ENCODE measurements at places on chromosomes 3 and 15.

DNA sequence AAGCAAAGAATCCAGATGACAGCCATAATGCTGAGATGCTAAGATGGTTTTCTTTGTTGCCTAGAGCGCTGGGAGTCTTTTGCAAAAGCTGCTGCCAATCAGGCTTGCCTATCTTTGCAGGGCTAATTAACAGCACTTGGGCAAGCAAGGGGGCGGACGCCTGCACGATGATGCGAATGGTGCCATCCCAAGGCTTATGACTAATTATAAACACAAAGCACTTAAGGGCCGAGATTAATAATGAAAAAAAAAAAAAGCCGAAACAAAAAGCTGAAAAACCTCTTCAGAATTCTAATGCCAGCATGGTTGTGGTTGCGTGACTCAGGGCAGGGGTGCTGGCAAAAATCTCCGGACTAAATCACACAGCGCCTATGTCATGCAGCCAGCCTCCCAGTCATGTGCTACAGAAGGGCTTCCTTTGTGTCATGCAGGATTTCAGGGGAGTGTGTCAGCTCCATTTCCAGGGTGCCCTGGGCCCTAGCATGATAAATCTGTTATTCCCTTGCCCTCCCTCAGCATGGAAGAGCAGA is 185.0 kb upstream of the ANKRD28 start:
- peak; percentile 43 for DNase-seq

GRCh38 chr3:55329849-55330248 is 157.3 kb downstream of the WNT5A start:
- DNase-seq, result no peak

GRCh38 chr15:100695048-100695447 is 92.7 kb downstream of the ASB7 start:
- DNase-seq, result no peak

DNA sequence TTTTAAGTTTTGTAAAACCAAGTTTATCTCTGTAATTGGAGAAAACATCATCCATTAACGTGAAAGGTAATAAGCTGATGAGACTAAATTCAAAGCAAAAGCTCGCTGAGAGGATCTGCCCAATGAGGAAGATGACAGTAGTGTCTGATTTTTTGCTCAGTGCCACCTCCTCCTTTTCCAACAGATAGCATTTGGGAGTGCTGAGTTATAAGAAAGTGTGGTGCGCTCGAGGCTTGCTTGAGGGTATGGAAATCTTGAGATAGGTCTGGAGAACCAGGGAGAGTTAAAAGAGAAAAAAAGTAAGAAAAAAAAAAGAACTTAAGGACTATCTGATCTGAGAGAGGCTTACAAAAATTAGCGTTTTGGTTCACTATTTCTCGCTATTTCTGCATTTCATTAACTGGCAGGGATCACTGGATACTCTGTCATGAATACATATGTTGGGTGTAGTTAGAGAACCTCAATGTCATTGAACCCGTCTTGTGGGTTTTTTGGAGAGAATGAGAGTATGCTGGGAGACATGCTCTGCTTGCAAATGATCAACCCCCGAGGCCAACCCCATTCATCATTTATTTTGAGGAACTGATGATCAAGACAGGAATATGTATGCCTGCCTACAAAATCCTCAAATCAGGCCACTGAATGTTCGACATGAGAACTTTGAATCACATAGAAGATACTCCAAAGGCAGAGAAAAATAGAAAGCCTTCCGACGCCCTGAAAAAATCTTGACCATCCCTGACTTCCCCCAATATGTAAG is 973 bp upstream of the USP13 start:
- no peak for DNase-seq

- no peak for DNase-seq
Measured at GRCh38 chr3:21390856-21391255, 360.2 kb downstream of the ZNF385D start.

GRCh38 chr3:9013782-9014563 is 50.7 kb upstream of the RAD18 start:
- DNase-seq, result no peak

DNA sequence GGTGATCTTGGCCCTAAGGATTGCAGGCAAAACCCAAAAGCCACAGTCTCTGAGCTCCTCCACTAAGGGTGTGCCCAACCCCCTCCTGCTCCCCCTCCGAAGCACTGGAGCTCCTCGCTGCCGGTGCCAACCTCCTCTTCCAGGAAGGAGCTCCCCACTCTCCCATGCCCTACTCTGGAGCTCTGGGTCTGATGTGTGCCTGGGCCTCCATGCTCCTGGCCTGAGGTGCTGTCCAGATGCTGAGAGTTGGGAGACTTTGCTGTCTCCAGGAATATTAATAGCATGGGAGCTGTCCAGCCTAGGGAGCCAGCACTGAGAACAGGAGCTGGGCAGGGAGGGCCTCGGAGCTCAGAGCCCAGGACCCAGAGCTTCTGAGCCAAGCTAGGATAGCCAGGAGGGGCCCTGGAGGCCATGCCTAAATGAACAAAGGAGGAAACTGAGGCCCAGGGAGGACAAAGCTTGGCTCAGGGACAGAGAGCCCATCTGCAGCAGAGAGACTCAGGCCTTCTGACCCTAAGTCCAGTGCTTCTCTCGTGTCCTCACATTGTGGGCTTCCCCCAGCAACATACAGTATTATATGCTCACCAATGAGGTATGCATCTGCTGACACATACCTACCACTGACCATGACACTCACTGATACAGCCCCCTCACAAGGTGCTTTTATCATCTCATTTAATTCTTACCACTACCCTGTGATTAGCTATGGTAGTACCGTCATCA is 36.9 kb upstream of the HERC1 start:
- DNase-seq, result no peak

GRCh38 chr3:183038221-183038620 is 57.9 kb upstream of the DCUN1D1 start:
- no peak for DNase-seq

GRCh38 chr3:149122721-149123578 is 6.5 kb upstream of the HPS3 start:
- DNase-seq, result no peak

- DNase-seq, result no peak
Measured at GRCh38 chr15:83109532-83109931, 2.1 kb downstream of the TM6SF1 start.

DNA sequence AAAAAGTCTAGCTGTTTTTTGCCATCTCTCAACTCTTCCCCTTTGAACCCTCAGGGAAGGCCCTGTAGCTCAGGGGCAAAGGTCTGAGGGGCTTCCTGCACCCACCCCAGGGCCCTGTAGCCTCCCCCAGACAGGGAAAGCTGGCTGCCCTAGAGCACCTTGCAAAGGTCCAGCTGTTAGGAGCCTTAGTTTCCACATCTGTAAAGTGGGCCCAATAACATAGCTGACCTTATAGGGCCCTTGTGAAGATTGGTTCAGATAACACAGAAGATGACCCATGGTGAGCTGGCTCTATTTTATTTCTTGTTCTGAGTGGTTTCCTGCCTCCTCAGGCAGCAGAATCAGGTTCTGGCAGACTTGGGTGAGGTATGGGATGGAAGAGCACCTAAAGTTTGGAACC is 55.2 kb upstream of the SMAD6 start:
- no peak for DNase-seq

DNA sequence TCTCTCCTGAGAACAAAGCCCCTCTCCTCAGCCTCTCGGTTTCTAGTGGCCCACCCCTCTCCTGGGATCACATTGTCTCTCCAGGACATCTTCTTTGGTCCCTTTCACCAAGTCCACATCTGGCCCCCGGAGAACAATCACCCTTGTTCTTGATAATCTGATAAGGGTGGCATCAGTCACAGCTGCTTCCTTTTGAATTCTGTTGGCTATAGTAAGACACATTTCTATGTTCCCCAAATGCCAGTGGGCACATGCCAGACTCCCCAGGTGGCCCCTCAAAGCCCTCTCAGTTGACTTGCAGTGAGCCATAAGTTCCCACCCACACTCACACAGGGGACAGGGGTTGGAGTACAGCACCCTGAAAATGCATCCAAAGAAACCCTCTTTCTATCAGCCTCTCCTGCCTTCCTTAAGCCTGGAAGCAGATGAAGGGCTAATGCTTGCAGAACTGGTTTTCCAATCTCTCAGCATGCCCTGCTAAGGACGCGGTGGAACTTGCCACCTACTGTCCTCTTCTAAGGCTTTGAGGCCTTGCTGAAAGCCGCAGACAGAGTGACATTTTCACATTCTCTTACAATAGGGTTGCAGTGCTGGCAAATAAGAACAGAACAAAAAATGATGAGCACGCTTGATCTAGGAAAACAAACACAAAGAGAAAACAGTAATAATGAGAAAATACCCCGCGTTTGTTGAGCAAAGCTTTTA is 101.3 kb upstream of the SLCO3A1 start:
- peak; percentile 43 for DNase-seq
